ENCODE measurements at places on chromosomes 3 and 15. TPM values are rescaled to one million over a fixed set of nuclear protein-coding genes. Genes with fewer than 3 reads are reported as not detected.

EPHA3 gene
- 6.0 TPM for polyA plus RNA-seq

GRCh38 chr15:57358571-57358970 is 17.7 kb upstream of the CGNL1 start:
- DNase-seq: no peak

RBM5 gene
- polyA plus RNA-seq: 231 TPM

- DNase-seq: peak; percentile 81
Observed at GRCh38 chr15:36501063-36501678, 78.3 kb upstream of the CDIN1 start.

- no peak for DNase-seq
Observed at GRCh38 chr15:75694241-75695182, 18.1 kb downstream of the CSPG4 start.

DNA sequence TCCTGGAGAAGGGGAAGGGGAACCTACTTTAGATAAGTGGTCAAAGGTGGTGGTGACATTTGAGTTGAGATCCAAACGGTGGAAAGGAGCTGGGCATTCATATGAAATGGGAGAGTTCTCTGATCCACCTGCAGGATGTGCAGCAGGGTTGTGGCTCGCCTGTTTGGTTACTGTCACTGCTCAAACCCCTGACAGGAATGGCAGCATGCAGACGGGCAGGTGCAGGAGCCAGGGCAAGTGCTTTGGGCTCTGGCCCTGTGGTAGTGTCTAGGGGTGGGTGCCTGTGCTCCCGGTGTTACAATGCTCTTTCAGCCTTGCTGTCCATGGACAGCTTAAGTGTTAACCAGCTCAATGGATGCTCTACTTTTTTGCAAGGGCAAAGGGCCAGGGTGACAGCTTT is 18.5 kb downstream of the PAQR9 start:
- no peak for DNase-seq

GPR87 gene
- 0.40 TPM for polyA plus RNA-seq

ACTC1 gene
- 1.1 TPM for polyA plus RNA-seq

DNA sequence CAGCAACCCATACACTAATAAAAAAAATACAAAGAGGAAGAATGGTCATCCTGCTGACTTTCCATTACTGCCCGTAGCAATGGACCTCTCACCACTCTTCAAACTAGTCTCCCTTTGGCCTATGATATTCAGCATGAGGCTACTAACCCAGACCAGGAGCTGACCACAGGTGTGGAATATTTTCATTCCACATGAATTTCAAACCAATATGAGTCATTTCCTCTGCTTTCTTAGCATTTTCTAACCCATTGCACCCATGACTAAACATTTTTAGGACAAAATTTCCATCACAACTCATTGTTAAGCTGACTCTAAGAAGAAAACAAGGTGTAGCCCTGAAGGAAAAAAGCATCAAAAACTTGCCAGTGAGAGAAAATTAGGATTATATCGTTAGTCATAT is 34.0 kb upstream of the ZPLD1 start:
- no peak for DNase-seq

SLC38A3 gene
- polyA plus RNA-seq: 7.2 TPM

UBL7 gene
- 61.6 TPM for polyA plus RNA-seq

- DNase-seq: no peak
Observed at GRCh38 chr3:162052636-162053035, 556.0 kb downstream of the OTOL1 start.

GRCh38 chr15:26037369-26037768 is 174.2 kb upstream of the ATP10A start:
- no peak for DNase-seq

DNA sequence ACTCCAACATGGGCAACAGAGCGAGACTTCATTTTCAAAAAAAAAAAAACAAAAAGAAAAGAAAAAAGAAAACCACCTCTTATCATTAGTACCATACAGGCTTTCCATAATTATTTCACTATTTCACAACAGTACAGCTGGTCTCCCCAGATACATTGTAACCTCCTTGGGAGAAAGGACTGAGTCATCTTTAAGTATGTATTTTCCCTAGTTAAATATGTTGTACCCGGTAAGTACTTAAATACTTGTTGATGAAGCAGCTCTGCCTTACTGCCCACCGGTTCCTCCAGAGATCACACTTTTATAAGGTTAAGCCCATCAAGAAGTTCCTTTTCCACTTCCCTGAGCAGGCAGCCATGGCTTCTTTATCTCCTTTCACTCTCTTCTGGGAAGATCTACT is 789.5 kb upstream of the CFAP20DC start:
- DNase-seq: no peak

- no peak for DNase-seq
Observed at GRCh38 chr3:190117981-190118380, 2.7 kb downstream of the P3H2 start.

- no peak for DNase-seq
Observed at GRCh38 chr3:26312816-26313215, 309.8 kb upstream of the LRRC3B start.

GRCh38 chr15:56058986-56059385 is 65.6 kb upstream of the NEDD4 start:
- no peak for DNase-seq

DNA sequence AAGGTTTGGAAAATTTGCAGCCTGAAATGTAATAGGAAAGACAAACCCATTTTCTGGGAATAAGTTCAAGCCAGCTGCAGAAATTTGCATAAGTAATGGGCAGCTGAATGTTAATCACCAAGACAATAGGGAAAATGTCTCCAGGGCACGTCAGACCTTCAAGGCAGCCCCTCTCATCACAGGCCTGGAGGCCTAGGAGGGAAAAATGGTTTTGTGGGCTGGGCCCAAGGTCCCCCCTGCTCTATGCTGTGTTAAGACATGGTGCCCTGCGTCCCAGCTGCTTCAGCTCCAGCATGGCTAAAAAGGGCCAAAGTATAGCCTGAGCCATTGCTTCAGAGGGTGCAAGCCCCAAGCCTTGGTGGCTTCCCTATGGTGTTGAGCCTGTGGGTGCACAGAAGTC is 164.7 kb upstream of the TSPAN3 start:
- no peak for DNase-seq

DNA sequence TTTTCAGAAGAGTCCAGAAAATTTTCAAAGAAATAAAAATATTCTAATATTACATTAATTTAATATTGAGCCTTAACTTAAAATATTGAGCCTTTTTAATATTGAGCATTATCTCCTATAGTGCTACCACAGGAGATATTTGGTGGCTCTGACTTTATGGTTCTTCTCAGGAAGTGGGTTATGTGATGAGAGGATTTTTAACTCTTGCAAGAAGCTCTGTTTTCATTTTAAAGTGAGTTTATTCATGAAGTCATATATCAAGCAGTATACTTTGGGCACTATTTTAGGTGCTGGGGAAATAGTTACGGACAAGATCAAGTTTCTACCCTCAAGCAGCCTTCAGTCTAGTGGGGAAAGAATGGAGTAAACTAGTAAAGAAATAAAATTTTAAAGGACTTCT is 13.4 kb upstream of the MBNL1 start:
- DNase-seq: no peak

FBXO40 gene
- polyA plus RNA-seq: 0.03 TPM

GOLGA6D gene
- polyA plus RNA-seq: 0.23 TPM

CLEC3B gene
- polyA plus RNA-seq: 40.3 TPM

GRCh38 chr3:87733671-87734367 is 325.0 kb downstream of the CGGBP1 start:
- DNase-seq: peak; percentile 32

MYZAP gene
- 8.4 TPM for polyA plus RNA-seq

ACKR4 gene
- polyA plus RNA-seq: 2.9 TPM

- DNase-seq: no peak
Observed at GRCh38 chr15:41610048-41610447, 50.2 kb upstream of the MGA start.

DNA sequence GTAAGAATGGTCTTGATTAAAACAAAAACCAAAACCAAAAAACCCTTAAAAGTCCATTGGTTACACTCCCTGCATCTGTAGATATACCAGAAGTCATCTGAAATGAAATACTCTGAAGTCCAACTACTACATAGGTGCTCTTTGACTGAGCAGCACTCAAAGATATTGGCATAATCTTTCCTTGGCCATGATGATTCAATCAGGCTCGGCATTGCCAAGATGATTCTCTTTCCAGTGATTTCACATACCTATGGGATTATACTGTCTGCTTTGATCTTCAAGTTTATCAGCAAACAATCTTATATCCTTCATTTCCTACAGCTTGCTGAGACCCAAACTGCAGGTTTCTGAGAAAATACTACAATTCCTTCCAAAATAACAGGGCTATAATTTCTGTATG is 35.9 kb upstream of the DIPK2A start:
- no peak for DNase-seq

GRCh38 chr15:24645627-24646026 is 29.9 kb upstream of the NPAP1 start:
- DNase-seq: no peak

C3orf49 gene
- polyA plus RNA-seq: not detected

- DNase-seq: no peak
Observed at GRCh38 chr3:57605683-57606082, 8.5 kb upstream of the ARF4 start.

GRCh38 chr3:185216607-185216958 is 37.3 kb downstream of the EHHADH start:
- DNase-seq: no peak

TP63 gene
- 2.2 TPM for polyA plus RNA-seq

GRCh38 chr3:182592747-182593146 is 200.6 kb upstream of the ATP11B start:
- no peak for DNase-seq

ISLR2 gene
- 0.80 TPM for polyA plus RNA-seq

ACY1 gene
- polyA plus RNA-seq: 106 TPM

GRCh38 chr3:38457111-38458003 is 3.7 kb downstream of the ACVR2B start:
- DNase-seq: no peak

DNA sequence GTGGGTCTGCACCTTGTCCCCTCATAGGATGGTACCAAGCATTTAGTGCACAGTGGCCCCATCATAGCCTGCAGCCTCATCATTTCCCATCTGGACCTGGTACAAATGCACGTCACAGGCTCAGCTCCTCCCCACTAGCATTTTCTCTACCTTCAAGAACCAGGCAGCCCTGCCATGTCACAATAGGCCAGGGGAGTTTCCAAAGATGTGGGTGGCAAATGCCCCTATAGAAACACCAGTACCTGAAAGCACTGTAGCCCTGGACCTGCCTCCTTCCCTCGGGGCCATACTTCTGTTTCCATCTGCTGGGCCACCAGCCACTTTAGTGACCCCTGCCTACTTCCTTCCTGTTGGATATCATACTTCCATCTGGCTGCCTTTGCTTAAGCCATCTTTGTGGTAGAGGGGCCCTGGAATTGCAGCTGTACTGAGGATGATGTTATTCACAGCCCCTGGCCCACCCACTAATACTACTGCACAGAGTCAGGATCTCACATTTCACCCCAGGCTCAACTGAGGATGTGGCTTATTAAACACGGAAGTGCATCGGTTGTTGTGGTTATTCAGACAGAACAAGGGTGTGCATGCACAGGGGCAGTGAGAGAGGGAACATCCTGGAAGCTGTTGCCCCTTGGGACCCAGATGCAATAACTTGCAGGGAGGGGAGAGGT is 3.8 kb downstream of the TCTA start:
- DNase-seq: no peak

- DNase-seq: no peak
Observed at GRCh38 chr3:48661501-48662144, 1.1 kb downstream of the CELSR3 start.

GRCh38 chr3:39414421-39414907 is 7.9 kb downstream of the RPSA start:
- no peak for DNase-seq

- DNase-seq: no peak
Observed at GRCh38 chr3:151318313-151318712, 1.7 kb upstream of the GPR87 start.

MORC1 gene
- polyA plus RNA-seq: 0.40 TPM

- DNase-seq: no peak
Observed at GRCh38 chr15:78873793-78874765, 1.4 kb downstream of the MORF4L1 start.
